Activated naive CD4-positive, alpha-beta T cell treated with anti-CD3 and anti-CD28 coated beads for 36 hours (primary cell): ENCODE measurements at places on chromosomes 7 and 10. TPM values are rescaled to one million over a fixed set of nuclear protein-coding genes. Genes with fewer than 3 reads are reported as not detected.

DNA sequence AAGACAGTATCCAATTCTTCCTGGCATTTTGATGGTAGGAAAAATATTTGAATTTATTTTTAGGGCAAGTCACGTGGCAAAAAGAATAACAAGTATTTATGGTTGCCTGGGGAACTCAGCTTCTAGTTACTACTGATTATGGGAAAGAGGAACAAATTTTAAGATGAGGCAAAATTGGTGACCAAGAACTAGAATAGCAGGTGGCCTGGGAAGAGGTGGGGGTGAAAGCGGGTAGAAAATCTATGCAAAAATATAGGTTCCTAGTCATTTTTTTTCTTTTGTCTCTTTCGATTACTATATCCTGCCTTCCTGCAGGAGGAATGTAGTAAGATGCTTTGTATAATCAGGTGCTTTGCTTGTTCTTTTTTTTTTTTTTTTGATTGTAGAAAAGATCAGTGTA, 27.8 kb downstream of the ENTPD1 start:
- DNase-seq, result no peak
- no peak overlapping the region for H3K27ac ChIP-seq
- H3K36me3 ChIP-seq, result no peaks in the 10 kb centered on the region
- no peaks in the 10 kb centered on the region for H3K4me1 ChIP-seq
- H3K27me3 ChIP-seq, result peaks cover 19% of the 10 kb centered on the region
- H3K4me3 ChIP-seq, result no peak overlapping the region

MCMBP gene
- total RNA-seq, result 77.7 TPM

ITGB8 gene
- total RNA-seq, result not detected

- no peak within 1 kb of the TSS for H3K27ac ChIP-seq
- peaks cover 27% of the 10 kb centered on the region for H3K27me3 ChIP-seq
- H3K36me3 ChIP-seq, result no peaks in the 10 kb centered on the region
- no peak for DNase-seq
Observed at GRCh38 chr7:93574646-93575554, at the start of gene CALCR. CALCR (minus strand) TSS chr7:93574724; CDS start chr7:93486981, 87,743 bp downstream.

DNA sequence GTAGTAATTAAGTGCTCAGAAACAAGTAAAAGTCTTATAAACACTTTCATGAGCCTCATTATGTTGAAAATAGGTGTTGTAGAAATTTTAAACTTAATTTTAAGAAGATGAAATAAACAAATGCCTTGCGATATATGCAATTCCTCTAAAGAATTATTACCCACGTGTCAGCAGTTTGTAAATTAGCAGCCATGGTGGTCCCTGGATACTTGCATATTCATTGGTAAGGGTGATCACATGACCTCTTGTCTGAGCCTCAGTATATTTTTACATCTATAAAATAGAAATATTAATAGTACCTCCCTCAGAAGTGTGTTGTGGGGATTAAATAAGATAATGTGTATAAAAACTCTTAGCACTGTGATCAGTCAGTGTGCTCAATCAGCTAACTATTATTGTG, 141.5 kb upstream of the SVIL start:
- peaks cover 9% of the 10 kb centered on the region for H3K4me1 ChIP-seq
- H3K27ac ChIP-seq, result no peak overlapping the region
- H3K27me3 ChIP-seq, result peaks cover 9% of the 10 kb centered on the region
- no peaks in the 10 kb centered on the region for H3K36me3 ChIP-seq
- DNase-seq, result no peak
- no peak overlapping the region for H3K4me3 ChIP-seq

DNA sequence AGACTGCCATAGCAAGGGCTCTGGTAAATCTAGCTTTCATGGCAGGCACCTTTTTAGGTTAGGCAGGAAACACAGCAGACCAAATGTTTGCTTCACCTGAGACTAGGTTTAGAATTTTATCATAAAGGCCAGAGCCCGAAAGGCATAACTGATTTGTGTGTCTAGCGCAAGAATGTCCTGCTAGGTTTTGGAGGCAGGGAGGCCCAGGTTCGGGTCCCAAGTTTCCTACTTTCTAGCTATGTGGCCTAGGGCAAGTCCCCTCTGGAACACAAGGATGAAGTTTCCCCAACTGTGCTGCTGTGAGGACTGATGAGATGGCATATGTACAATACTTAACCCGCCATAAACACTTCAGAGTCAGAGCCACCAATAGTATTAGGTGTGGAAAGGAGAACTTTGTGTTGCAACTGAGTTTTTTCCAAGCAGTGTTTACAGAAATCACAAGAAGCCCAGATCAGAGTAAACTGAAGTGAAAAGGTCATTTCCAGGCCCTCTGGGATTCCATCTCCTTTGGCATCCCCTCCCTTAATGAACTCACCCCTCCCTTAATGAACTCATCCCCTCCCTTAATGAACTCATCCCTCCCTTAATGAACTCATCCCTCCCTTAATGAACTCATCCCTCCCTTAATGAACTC, 244.9 kb downstream of the SKAP2 start:
- H3K27me3 ChIP-seq, result peaks cover 3% of the 10 kb centered on the region
- no peak overlapping the region for H3K27ac ChIP-seq
- DNase-seq, result no peak
- no peak overlapping the region for H3K4me3 ChIP-seq

DNA sequence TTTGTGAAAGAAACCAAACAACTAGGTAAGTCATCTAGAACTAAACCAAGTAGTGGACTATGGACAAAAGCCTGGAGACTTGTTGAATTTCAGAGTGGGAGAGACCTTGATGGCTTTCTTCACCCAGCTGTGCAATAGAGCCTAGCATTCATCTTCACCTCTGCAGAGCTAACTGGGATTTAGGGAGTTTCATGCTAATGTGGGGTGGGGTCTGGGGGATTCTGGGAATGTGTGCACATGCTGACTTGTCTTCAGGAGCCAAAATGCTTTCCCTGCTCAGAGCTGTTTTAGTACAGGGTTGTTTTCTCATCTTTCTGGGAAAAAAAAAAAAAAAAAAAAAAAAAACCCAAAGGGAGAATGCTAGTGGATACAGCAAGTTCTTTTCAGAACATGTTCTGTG, 81.3 kb upstream of the ARHGAP21 start:
- no peak overlapping the region for H3K4me3 ChIP-seq
- DNase-seq, result no peak
- H3K4me1 ChIP-seq, result no peaks in the 10 kb centered on the region
- H3K27me3 ChIP-seq, result no peaks in the 10 kb centered on the region
- H3K36me3 ChIP-seq, result no peaks in the 10 kb centered on the region

ARHGEF35 gene
- 7.6 TPM for total RNA-seq

GRCh38 chr7:134565643-134566136, 16.8 kb downstream of the AKR1B15 start:
- peaks cover 10% of the 10 kb centered on the region for H3K4me1 ChIP-seq
- no peaks in the 10 kb centered on the region for H3K27me3 ChIP-seq
- H3K36me3 ChIP-seq, result no peaks in the 10 kb centered on the region
- no peak overlapping the region for H3K27ac ChIP-seq
- H3K4me3 ChIP-seq, result no peak overlapping the region

PRSS1 gene
- total RNA-seq, result not detected

- peaks cover 2% of the 10 kb centered on the region for H3K4me1 ChIP-seq
- DNase-seq, result no peak
- peaks cover 21% of the 10 kb centered on the region for H3K36me3 ChIP-seq
- peaks cover 11% of the 10 kb centered on the region for H3K27me3 ChIP-seq
Observed at GRCh38 chr10:99880080-99880835, 97.8 kb downstream of the ABCC2 start.

GRCh38 chr10:106938513-106938912, 226.0 kb downstream of the SORCS1 start:
- no peaks in the 10 kb centered on the region for H3K4me1 ChIP-seq
- no peaks in the 10 kb centered on the region for H3K27me3 ChIP-seq
- no peaks in the 10 kb centered on the region for H3K36me3 ChIP-seq
- no peak overlapping the region for H3K27ac ChIP-seq
- no peak for DNase-seq
- no peak overlapping the region for H3K4me3 ChIP-seq

DNA sequence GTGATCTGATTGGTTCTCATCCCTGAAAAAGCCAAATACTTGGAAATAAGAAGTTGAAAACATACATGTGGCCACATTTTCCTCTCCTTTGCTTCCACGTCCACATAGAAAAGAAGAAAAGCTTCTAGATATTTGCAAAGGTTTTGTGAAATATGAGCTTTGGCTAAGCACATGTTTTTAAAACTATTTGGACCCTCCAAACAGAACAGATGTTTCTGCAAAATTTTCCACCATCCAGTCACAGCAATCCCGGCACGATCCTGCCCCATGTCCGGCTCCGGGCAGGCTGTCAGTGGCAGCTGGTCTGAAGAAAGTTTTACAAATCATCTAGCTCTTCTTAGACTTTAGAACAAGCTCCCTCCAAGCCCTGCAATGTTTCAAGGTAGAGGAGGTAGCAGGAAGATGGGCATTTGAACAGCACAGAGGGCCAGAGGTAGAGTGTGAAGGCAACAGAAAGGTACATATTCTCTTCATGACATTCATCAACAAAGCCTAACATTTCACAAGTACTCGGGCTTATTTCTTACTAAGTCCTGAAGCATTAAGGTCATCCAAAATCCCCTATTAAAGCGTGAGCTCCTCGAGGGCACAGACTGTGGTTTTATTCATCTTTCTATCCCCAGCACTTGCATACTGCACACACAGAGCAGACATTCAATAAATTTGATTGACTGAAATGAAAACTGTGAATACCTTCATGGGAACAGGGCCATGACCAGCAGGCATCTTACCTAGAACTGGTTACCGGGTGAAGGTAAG, 110.1 kb downstream of the JAZF1 start:
- no peaks in the 10 kb centered on the region for H3K27me3 ChIP-seq
- H3K27ac ChIP-seq, result no peak overlapping the region
- H3K36me3 ChIP-seq, result no peaks in the 10 kb centered on the region
- no peak for DNase-seq

DNA sequence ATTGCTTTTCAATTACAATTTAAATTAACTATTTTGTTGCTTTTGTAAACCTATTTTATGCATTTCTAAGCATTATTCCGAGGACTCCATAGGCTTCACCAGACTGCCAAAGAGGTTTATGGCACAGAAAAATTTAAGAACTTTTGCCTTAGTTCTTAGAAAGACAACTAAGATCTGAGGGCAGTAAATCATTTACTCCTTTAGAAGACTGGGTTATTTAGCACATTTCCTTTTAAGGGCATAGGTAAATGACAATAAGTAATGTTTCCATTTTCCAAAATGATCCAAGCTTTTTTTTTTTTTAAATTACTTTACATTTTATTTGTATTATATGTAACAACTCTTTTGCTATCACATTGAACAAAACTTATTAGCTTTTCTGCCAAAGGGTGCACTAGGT, 15.0 kb upstream of the STEAP4 start:
- no peak overlapping the region for H3K27ac ChIP-seq
- peaks cover 7% of the 10 kb centered on the region for H3K27me3 ChIP-seq
- peaks cover 1% of the 10 kb centered on the region for H3K4me1 ChIP-seq
- no peak overlapping the region for H3K4me3 ChIP-seq

- no peak overlapping the region for H3K4me3 ChIP-seq
- no peaks in the 10 kb centered on the region for H3K27me3 ChIP-seq
- H3K36me3 ChIP-seq, result peaks cover 4% of the 10 kb centered on the region
- peaks cover 46% of the 10 kb centered on the region for H3K4me1 ChIP-seq
- no peak for DNase-seq
Observed at GRCh38 chr10:63384675-63385074, 81.1 kb downstream of the JMJD1C start.
